Activated naive CD4-positive, alpha-beta T cell (primary cell): ENCODE measurements at places on chromosomes 12 and 14.

- DNase-seq: peak; percentile 83
These were observed at the start of gene TAMALIN for GRCh38 chr12:52006726-52007157. TAMALIN (plus strand) TSS chr12:52006946; CDS start chr12:52007020, 74 bp downstream.

DNA sequence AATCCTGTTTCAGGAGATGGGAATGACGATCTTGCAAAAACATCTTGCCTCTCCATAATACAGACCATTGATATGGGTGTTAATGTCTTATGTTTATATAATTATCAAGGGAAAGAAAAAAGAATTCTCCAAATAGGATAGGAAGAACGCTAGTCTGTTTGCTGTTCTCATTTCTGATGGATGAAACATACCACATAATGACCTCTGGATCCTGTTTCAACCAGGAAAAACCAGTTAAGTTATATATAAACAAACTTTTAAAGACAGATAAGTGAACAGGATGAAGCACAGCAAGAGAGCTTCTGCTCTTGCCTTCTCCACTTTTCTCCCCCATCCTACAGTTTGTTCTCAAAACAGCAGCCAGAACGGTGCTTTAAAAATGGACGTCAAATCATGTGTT lies 27.8 kb downstream of the COQ6 start:
- DNase-seq: no peak

GRCh38 chr12:93363841-93364297 lies 13.9 kb upstream of the NUDT4 start:
- DNase-seq: no peak

- no peak for DNase-seq
These were observed 3.8 kb upstream of the PSMC6 start for GRCh38 chr14:52703225-52703624.

- no peak for DNase-seq
These were observed 100.2 kb upstream of the EVL start for GRCh38 chr14:99964979-99965378.

- DNase-seq: no peak
These were observed 9.4 kb downstream of the SART3 start for GRCh38 chr12:108551535-108551934.

DNA sequence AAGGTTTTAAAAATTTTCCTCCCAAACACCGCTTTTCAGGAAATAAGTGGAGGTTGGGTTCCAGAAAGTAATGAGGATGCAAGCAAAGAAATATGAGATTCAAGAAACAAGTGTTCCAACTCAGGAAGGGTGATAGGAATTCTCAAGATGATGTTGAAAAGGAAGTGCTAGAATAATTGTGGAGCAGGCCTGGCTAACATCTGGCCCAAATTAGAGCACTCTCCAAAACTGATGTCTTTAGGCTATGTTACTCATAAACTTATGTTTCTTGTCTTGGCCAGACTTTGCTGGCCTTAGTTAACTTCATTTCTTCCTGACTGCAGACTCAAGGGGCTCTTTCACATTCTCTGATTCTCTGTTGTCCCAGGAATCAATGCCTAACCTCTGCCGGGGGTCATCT lies 116.3 kb downstream of the TMTC3 start:
- DNase-seq: no peak

- no peak for DNase-seq
These were observed 160.3 kb upstream of the PELI2 start for GRCh38 chr14:55957950-55958349.

DNA sequence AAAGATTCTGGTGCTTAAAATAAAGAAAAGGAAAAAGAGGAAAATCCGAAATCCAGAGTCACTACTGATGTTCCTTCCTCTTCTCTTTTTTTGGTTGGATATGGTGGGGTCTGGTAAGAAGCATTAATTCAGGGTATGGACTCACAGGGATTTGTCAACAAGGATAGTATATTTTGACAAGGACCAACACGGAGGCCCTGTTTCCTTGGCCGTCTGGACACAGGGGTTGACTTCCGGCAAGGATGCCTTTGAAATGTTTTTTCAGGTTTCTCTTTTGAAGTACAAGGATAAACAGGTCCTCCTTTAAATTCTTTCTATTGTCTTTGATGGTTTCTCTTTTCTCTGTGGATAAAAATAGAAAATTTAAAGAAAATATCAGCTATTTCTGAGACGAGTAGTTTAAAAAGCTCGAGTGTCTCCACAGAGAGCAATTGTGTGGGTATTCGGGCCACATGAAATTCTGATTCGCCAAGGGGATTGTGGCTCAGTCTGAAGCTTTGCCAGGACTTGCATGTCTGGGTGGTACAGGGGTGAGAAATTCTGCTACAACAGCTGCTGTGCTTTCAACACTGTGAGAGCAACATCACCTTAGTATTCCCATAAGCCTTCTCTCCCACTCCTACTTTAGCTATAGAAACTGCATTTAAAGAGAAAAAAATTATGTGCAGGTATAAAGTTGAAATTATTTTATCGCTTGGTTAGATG lies 88.5 kb upstream of the CSRP2 start:
- no peak for DNase-seq

GRCh38 chr12:105294161-105294560 lies 36.3 kb upstream of the C12orf75 start:
- DNase-seq: no peak

DNA sequence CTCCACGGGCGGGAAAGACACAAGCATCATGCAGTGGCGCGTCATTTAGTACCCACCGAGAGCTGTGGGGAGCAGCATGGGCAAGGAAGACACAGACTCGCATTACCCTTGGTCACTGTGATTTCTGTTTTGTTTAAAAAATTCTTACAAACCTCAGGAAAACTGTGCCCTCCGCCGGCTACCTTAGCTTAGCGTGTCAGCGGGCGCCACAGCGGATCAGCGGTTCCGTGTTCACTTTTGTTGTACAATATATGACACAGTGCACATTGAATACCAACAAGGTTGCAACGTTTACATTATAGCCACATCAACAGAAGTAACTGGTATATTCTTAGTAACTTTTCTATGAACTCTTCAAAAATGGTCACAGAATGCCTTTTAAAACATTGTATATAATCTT lies 125.2 kb upstream of the EVL start:
- no peak for DNase-seq

DNA sequence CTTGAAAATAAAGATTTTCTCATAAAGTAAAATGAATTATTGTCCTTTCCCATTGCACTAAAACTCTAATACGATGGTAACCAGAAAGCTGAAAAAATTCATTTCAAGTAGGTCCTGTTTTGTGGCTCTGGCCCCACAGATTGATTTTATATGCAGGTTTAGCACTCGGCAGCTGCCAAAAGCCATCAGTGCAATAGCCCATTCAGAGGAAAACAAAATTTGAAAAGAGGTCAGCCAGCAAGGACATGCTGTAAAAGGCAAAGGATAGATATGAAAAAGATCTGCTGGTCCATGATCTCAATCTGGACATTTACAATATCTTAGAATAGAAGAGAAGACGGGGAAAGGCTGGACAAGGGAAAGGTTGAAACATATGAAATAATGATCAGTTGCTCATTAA lies 414.8 kb upstream of the NOVA1 start:
- no peak for DNase-seq

DNA sequence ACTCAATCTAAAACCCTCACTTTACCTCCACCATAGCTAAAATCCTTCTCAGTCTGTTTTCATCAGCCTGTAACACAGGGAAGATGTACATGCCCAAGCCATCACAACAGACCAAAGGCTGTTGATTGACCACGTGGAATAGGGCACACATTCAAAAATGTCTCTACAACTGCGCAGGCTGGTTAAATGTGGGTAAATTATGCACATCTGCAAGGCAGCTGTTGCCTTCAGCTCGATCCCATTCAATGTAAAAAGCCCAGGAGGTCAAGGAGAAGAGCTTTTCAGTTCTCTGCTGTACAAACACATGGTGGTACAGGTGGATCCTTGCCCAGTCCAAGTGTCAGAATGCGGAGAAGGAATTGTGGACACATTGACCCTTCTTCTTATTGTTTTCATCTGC lies 354.0 kb downstream of the FLRT2 start:
- no peak for DNase-seq

DNA sequence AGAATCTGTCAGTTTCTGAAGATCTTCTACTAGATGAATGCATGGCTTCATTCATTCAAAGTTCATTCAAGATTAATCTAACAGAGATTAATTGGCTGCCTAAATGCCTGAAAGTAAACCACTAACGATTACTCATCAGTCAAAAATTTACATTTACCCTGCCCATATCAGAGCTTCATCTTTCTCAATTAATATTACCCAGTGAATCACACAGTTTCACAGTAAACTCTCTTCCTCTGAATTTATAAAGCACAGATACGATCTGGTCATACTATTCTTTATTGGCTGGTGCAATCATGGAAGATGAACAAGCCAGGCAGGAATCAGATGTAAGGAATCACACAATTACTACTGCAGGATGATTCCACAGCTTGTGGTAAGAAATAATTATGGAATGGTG lies 377.7 kb downstream of the SLC16A7 start:
- no peak for DNase-seq

GRCh38 chr12:10372559-10372958 lies 17.3 kb downstream of the KLRK1 start:
- no peak for DNase-seq

GRCh38 chr14:101808894-101809670 lies 47.6 kb downstream of the PPP2R5C start:
- no peak for DNase-seq

DNA sequence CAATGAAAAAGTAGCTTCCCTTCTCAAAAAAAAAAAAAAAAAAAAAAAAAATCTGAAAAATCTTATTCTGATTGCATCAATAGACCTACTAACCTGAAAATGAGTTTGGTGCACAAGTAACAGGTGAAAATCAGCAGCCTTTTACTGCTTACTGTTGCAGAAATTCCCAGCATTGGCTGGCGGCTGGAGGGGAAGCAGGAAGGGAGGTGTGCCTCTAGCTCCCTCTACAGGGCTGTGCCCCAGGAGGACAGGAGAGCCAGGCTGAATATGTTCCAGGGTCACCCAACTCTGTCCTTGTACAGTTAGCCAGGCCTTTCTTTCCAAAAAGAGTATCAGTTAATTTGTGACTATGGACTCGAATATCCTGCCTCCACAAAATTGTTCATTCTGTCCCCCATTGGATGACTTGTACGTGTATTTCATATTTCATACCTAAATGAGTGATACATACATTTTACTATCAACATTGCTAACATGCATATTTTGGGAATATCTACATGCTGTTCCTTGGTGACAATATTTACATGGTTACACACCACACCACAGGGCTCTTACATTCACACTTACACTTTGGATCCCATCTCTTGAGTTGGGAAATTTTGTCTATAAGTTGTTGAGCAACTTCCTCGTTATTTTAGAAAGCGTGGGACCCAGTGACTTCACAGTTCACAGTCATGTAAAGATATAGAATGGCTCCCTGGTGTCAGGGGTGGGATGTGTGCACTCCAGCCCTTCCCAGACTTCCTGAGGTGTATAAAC lies 124.8 kb downstream of the SAMD4A start:
- DNase-seq: peak; percentile 11

- DNase-seq: no peak
These were observed 113.2 kb upstream of the MED13L start for GRCh38 chr12:116390401-116391335.

DNA sequence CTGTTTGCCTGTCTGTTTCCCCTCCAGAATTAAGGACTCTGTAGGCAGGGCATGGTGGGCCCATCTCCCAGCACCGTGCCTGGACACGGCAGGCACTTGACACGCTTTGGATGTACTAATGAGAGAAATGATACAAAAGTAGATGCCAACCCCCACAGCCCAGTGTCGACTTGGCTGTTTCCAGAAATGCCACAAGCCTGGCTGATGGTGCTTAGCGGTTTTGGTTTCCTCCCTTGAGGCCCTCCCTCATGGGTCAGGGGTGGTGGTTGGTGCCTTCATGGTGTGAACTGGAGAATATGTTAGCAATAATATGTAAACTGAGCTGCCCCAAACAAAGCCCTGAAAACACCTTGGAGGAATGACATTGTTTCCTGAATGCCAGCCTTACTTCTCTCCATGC lies 55.5 kb upstream of the ESRRB start:
- DNase-seq: no peak

DNA sequence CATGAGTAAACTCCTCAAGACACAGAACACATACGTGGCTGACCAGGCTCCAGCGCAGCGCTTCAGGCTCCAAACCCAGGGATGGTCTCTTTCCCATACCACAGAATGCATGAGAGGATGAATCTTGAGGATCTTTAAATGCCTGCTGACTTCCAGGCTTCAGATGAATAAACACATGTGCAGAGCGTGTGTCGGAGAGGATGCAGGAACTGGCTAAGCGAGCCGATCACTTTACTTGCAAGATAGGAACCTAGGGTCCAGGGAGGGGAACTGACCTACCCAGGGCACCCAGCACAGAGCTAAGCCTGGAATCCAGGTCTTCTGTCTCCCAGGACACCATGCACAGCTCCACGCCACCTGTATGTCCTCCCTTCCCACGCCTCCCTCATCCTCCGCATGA lies 209.8 kb downstream of the BCL11B start:
- DNase-seq: no peak

DNA sequence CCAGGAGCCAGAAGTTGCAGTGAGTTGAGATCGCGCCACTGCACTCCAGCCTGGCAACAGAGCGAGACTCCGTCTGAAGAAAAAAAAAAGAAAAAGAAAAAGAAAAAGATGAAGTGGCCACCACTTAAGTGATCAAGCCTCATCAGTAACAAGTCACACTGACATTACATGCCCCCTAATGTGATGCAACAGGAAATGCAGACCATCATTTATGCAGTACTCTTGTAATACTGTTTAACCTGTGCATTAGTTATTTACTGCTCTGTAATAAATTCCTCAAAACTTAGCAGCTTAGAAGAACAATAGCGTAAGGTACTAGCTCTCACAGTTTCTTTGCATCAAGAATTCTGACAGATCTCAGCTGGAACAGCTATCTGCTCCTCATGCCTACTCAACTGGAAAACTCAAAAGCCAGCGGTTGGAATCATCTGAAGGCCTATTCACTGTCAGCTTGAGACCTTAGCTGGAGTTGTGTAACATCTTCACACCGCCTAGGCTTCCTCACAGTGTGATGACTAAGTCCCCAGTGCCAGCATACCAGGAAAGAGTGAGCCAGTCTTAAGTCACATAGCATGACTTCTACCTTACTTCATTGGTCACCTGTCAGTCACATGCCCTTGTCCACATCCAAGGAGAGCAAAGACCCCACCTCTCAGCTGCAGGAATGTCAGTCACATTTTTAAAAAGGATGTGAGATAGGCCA lies 31.5 kb downstream of the EPS8 start:
- DNase-seq: no peak

- DNase-seq: no peak
These were observed 50.1 kb downstream of the CRADD start for GRCh38 chr12:93727195-93727811.

- no peak for DNase-seq
These were observed 19.9 kb downstream of the EIF2B2 start for GRCh38 chr14:75022655-75023054.

DNA sequence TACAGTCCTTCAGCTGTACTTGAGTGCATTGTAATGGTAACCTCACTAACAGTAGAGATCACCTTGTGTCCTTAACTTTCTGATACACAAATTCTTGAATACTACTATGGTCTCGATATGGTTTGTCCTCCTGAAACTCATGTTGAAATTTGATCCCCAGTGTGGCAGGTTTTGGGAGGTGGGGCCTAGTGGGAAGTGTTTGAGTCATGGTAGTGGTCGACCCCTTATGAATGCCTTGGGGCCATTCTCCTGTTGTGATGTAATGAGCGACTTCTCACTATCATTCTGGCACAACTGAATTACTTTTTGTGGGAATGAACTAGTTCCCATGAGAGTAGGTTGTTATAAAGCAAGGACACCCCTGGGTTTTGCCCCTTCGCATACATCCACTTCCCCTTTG lies 52.3 kb downstream of the IPO8 start:
- DNase-seq: no peak

- DNase-seq: no peak
These were observed 155.4 kb upstream of the GZMB start for GRCh38 chr14:24789378-24789884.
